ENCODE measurements at places on chromosomes 2 and 18.

DNA sequence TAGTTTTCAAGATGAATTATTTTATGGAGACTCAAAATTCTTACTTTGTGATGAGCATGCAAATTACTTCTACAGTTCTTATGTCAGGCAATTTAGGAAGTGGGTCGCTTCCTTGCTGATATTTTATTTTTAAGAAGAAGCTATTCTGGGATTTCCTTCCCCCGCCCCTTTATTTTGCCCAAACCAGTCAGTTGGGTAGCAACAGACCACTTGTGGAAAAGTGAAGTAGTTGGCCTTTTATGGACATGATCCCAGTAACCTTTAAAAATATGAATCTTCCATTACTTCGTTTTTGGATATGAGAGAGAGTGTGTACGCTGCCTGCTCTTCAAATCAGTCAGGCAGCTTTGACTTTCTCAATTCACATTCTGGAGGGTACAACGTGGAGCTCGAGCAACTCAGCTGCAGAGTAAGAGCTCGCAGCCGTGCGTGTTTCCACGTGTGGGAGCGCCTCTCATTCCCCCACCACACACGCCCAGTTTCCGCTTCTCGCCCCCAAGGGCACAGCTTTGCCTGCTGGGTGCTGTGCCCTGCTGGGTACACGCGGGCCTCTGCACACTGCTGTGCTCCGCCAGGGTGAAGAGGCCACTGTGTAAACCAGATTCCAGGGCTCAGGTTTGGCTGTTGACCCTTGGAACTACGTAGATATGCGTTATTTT lies 92.6 kb downstream of the ITGB1BP1 start:
- DNase-seq: no peak

GRCh38 chr2:106185475-106186184 lies 8.5 kb downstream of the UXS1 start:
- DNase-seq: no peak

DNA sequence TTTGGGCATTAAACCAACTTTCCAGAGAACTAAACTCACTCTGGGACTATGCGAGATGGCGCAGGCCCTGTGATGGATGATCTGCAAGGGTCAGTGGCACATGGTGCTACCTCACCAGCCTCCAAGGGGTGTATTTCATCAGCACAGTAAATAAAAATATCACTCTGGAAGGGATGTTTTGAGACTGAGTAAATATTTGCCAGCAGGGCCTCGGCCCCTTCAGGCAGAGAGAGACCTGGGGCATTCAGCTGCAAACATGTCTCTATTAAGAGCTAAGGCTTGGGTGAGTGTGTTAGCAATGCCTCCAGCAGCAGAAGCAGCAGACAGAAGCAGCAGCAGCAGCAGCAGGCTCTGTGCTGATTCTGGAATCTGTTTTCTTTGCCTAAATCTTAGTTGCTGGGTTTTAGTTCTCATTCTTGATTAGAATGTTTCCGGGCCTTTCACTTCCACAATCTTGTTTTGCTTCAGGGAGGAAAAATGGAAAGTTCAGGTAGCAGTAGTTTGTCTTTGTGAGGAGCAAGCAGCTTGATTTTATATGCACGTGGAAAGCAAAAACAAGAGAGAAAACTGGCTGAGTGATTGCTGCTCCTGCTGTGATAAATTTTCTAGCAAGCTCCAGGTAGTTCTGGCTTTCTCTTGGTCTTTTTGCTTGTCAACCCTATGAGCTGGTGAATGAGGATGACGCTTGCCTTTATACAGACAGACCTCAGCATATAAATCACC lies 18.6 kb downstream of the ADCYAP1 start:
- no peak for DNase-seq

DNA sequence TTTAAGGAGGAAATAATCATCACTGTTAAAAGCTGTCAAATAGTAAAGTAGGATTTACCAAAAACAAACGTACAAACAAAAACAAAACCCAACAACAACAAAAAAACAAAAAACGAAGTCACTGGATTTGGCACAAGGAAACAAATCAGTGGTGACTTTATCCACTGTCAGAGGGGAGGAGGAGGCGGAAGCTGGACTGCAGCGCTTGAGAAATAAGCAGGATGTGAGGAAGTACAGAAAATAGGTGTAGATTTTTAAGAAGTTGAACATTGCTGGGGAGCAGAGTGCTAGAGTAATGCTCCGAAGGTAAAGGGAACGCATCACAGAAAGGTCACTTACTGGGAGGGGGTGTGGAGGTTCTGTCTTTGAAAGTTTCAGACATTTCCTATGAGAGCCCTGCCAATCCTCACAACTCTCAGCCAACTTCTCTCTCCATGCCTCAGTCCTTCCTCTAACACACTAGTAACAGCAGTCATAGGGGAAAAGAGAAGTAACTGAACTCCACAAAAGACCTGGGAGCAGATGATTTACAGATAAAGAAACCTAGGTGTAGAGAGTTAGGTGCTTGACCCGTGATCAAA lies 220.2 kb upstream of the SMAD7 start:
- no peak for DNase-seq
